ENCODE measurements at places on chromosomes 1 and 21. TPM values are rescaled to one million over a fixed set of nuclear protein-coding genes. Genes with fewer than 3 reads are reported as not detected.

The ARMH1 gene
- polyA plus RNA-seq, result 0.41 TPM

The BARHL2 gene
- not detected for polyA plus RNA-seq

The C1orf226 gene
- polyA plus RNA-seq, result 0.56 TPM

The CCDC17 gene
- 1.6 TPM for polyA plus RNA-seq

The DRAXIN gene
- polyA plus RNA-seq, result not detected

The TMEM269 gene
- 0.09 TPM for polyA plus RNA-seq

The PROX1 gene
- polyA plus RNA-seq, result not detected

GRCh38 chr21:21508859-21509258, 510.6 kb downstream of the NCAM2 start:
- no peaks in the 10 kb centered on the region for H3K4me1 ChIP-seq
- no peak overlapping the region for H3K4me3 ChIP-seq
- no peaks in the 10 kb centered on the region for H3K27me3 ChIP-seq
- no peak overlapping the region for H3K27ac ChIP-seq

The PM20D1 gene
- not detected for polyA plus RNA-seq

The CLCA4 gene
- not detected for polyA plus RNA-seq

The ZNF697 gene
- 6.7 TPM for polyA plus RNA-seq

The CAMK2N1 gene
- polyA plus RNA-seq, result 0.52 TPM

- H3K27ac ChIP-seq, result no peak overlapping the region
- H3K4me3 ChIP-seq, result no peak overlapping the region
- DNase-seq, result no peak
These were observed 30.1 kb downstream of the UMODL1 start for GRCh38 chr21:42101246-42101645.

GRCh38 chr21:19489930-19490329, 1086.3 kb upstream of the TMPRSS15 start:
- no peak for DNase-seq
- H3K27me3 ChIP-seq, result no peaks in the 10 kb centered on the region
- no peak overlapping the region for H3K4me3 ChIP-seq
- H3K36me3 ChIP-seq, result no peaks in the 10 kb centered on the region
- peak overlapping the region; percentile 69 for H3K27ac ChIP-seq

DNA sequence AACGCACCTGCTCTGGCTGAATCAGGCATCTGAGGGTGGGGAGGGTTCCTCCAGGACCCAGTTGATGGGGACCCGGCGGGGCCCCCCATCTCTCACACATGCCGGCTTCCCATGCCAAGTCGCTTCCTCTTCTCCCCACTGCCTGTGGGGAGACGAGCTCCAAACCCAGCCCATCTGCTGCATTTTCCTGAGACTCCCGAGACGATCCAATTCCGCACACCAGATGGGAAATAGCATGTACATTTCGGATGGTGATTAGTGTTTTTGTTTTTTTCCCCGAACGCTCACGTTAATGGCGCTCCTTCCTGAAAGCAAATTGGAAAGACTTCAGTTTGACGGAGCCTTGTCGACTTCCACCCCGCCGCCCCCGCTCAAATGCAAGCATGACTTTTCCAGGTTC, 13.2 kb upstream of the GRIK3 start:
- no peaks in the 10 kb centered on the region for H3K36me3 ChIP-seq
- H3K4me1 ChIP-seq, result no peaks in the 10 kb centered on the region

DNA sequence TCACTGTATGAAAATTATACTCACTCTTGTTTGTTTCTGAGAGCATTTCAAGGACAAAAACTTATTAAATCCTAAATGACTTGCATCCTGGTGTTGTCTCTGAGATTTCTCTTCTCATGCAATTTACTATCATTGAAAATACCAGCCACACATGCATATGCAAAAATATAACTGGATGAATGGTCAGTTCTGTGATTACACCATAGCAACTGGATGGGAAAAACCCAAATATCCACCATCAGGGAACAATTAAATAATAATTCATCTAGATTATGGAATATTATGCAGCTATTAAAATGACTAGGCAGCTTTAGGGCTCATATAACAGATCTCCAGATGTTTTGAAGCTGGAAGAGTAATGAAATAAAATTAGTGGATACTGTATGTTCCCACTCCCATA, 11.6 kb upstream of the DSCAM start:
- H3K4me3 ChIP-seq, result no peak overlapping the region
- no peaks in the 10 kb centered on the region for H3K4me1 ChIP-seq
- no peak for DNase-seq
- H3K27ac ChIP-seq, result no peak overlapping the region
- no peaks in the 10 kb centered on the region for H3K36me3 ChIP-seq
- no peaks in the 10 kb centered on the region for H3K27me3 ChIP-seq

DNA sequence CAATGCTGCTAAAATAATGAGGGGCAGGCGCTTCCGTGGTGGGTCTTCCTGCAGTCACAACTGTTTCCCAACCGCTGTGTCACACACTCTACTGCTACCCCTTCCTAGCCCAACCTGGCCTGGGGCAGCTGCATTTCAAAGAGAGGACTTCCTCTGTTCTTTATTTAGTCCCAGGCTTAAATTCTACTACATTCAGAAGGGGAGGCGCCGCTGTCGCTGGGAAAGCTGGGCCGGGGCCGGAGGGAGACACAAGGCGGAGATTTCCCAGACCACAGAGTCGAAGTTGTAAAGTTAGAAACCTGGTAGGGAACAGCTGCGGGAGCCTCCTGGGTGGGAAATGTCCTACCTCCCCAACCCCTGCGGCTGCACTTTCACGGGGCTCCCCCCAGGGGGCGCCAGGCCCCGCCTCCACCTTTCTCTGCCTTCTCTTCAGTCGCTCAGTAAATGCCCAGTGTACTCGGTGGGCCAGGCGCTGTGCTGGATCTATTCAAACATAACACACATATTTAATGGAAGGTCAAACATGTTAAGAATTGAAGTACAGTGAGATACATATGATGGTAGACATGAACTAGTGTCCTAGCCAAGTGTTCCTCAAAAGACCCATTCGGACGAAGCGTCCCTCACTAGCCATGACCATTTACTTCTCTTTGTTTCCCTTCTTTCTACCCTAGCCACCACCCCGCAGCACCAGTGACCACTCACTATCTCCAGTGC, 23.1 kb downstream of the DYRK3 start:
- H3K4me1 ChIP-seq, result peaks cover 30% of the 10 kb centered on the region
- peaks cover 12% of the 10 kb centered on the region for H3K36me3 ChIP-seq
- peak overlapping the region; percentile 65 for H3K27ac ChIP-seq
- DNase-seq, result peak; percentile 92

DNA sequence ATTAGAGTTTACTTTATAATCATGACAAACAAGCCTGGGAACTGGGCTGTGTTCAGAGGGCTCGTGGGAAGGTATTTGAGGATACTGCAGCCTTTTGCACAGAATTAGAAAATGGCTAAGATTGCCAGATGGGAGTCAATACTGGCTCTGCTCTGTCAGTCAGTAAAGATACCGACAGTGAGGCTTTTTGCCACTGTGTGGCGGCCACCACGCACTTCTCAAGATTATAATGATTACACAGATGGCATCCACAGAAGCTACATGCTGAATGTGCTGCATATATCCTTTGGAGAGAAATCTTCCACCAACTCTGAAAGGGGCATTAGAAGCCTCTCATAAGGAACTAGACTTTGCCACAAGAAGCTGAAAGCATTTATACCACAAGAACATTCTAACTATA, 213.4 kb upstream of the PTBP2 start:
- DNase-seq, result no peak
- H3K27me3 ChIP-seq, result no peaks in the 10 kb centered on the region
- no peak overlapping the region for H3K4me3 ChIP-seq
- H3K36me3 ChIP-seq, result no peaks in the 10 kb centered on the region
- no peaks in the 10 kb centered on the region for H3K4me1 ChIP-seq
- no peak overlapping the region for H3K27ac ChIP-seq
